ENCODE measurements at places on chromosomes 2 and 18. TPM values are rescaled to one million over a fixed set of nuclear protein-coding genes. Genes with fewer than 3 reads are reported as not detected.

- no peak for DNase-seq
These were observed 81.8 kb upstream of the GLI2 start for GRCh38 chr2:120653871-120654270.

- no peak for DNase-seq
These were observed 174.9 kb downstream of the SOX11 start for GRCh38 chr2:5867056-5867455.

DNA sequence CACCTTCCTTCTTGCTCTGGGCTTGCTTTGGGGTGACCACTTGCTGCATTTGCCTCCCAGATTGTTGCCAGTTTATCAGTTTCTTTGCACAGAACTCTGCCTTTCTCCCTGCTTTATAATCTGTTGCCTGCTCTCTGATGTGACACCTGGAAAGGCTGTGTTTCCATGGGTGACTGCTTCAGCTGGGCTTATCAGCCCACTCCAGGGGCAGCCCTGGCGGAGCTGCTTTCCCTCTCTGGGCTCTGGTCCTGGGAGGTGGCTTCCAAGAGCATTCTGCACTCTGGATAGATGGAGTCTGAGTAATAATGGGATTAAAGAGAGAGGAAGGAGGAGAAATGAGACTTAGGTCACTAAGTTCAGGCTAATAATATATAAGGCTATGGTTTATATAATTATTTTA, 352.7 kb downstream of the TSN start:
- DNase-seq = no peak

GRCh38 chr2:68932402-68932801, 20.3 kb downstream of the GKN2 start:
- no peak for DNase-seq

DNA sequence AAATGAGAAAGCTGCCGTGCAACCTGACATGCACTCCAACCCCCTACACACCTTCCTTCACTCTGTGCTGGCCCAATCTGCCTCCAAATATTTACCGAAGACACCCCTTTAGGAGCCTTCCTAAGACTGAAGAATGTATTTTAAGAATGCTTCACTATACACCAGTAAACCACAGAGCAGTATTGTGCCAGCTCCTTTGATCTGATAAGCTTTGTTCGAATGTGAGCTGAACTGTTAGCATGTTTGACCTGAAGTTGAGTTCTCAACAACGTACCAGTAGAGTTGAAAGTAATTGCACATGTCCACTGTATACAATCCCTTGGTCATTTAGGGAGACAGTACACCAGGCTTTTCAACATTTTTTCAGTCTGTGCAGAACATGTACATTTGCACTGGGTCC, 259.2 kb downstream of the TGIF1 start:
- DNase-seq = no peak

Gene PARD6G
- total RNA-seq = 12.5 TPM

Gene UGT1A4
- total RNA-seq = not detected
